Activated naive CD8-positive, alpha-beta T cell treated with anti-CD3 and anti-CD28 coated beads, Interleukin-2, amount 10 ng/mL, durations not matched to agents 7 days and 5 days (primary cell): ENCODE measurements at places on chromosomes 3 and 15. TPM values are rescaled to one million over a fixed set of nuclear protein-coding genes. Genes with fewer than 3 reads are reported as not detected.

DNA sequence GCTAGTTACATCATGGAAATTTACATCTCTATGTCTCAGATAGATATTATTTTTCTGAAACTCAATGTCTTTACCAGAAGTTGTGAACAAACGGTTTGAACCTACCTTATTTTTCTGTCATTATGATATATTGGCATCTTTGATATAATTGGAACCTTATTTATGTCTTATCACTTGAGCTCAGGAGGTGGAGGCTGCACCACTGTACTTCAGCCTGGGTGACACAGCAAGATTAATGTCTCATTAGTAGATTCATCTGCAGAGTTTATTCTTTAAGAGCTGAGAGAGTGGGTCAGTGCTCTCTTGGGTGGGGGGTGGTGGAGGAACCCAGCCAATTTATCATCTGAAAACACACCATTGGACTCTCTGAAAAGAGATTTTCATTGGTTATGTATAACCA, 21.4 kb downstream of the SCG3 start:
- peaks cover 18% of the 10 kb centered on the region for H3K27me3 ChIP-seq
- H3K4me3 ChIP-seq = no peak overlapping the region
- no peaks in the 10 kb centered on the region for H3K4me1 ChIP-seq
- no peak overlapping the region for H3K27ac ChIP-seq
- no peaks in the 10 kb centered on the region for H3K36me3 ChIP-seq

DNA sequence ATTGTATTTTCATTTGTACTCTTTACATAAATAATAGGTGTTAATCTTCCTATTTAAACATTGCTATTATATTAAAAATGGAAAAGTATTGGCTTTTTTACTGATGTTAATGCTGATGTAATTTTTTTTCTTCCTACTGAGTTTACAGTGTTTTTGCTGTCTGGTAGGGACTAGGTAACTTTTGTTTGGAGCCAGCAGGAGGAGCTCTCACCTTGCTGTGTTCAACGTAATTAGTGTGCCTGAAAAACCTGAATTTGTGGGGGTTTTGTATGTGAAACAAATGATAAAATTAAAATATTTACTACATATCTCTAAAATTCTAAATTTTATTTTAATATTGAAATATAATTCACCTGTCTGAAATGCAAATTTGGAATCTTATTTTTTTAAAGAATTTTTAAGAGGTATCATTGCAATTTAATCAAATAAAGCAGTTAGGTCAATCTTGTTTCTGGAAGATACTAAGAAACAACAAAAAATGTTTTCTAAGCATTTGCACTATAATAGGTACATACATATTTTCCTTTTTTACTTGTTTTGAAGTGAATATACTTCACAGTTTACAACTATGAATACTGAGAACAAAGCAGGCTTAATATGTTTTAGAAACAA, 48.8 kb downstream of the EPHA6 start:
- no peak overlapping the region for H3K4me3 ChIP-seq
- no peaks in the 10 kb centered on the region for H3K27me3 ChIP-seq
- DNase-seq = no peak
- H3K36me3 ChIP-seq = no peaks in the 10 kb centered on the region
- H3K4me1 ChIP-seq = no peaks in the 10 kb centered on the region
- H3K27ac ChIP-seq = no peak overlapping the region

DNA sequence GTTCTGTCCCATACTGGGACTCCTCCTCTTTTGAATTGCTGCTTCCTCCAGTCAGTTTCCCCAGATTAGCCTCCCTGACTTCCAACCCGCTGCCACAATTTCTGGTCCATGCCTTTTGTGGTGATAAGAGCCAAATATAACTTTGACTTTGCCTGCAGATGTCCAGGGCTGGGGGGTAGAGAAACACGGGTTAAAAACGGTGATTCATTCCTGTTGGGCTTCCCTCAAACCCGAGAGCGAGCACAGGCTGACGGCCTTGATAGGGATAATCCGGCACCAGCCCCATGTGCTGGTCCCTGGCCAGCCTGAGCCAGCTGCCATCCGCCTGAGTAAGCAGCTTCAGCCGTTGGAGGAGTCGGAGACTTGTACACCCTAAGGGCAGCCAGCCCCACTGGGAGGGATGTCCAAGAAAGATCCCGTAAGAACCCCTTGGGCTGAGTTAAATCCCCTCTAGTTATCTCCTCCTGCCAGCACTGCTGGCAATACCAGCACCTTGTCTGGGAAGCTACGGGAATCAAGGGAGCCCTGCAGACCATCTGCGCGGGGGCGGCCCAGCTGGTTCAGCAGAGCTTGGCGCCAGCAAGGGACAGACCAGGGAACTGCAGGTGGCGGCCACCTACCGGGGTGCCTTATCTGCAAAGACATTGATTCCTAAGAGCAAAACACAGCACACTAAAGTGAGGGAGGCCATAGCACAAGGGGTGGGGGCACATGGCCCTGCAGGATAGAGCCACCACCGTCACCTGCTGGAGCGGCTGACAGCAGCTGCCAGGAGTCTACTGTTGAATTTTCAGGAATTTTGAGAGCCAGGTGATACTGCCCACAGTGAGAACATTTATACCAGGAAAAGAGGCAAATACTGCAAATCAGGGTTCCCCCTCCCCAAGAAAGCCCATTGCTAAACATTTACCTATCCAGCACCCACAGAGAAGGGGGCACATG, 18.1 kb downstream of the CSPG4 start:
- peaks cover 18% of the 10 kb centered on the region for H3K4me1 ChIP-seq
- DNase-seq = no peak
- no peak overlapping the region for H3K27ac ChIP-seq
- H3K36me3 ChIP-seq = no peaks in the 10 kb centered on the region
- peaks cover 9% of the 10 kb centered on the region for H3K27me3 ChIP-seq
- H3K4me3 ChIP-seq = no peak overlapping the region

DNA sequence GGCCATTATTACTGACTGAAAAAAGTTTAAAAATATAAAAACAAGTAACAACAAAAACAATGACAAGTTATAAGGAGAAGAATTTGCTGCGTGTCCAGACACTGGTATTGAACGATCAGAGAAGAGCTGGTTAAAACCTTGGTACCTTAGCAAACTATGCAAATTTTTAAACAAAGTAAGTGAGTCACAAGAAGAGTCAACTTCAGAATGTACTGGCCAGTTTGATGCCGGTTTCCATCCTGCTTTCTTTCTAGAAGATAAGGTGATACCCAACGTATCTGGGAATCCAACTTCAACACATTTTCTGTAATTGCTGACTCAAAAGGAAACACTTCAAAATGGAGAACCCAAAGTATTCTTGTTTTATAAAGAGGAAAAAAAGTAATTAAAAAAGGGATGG, 49.8 kb downstream of the RUBCN start:
- no peak overlapping the region for H3K4me3 ChIP-seq
- H3K4me1 ChIP-seq = peaks cover 7% of the 10 kb centered on the region
- DNase-seq = no peak
- no peaks in the 10 kb centered on the region for H3K27me3 ChIP-seq
- H3K27ac ChIP-seq = no peak overlapping the region

GRCh38 chr3:54801977-54802376, 125.9 kb downstream of the LRTM1 start:
- no peak for DNase-seq
- no peaks in the 10 kb centered on the region for H3K4me1 ChIP-seq
- H3K27me3 ChIP-seq = no peaks in the 10 kb centered on the region
- H3K27ac ChIP-seq = no peak overlapping the region
- no peaks in the 10 kb centered on the region for H3K36me3 ChIP-seq

DNA sequence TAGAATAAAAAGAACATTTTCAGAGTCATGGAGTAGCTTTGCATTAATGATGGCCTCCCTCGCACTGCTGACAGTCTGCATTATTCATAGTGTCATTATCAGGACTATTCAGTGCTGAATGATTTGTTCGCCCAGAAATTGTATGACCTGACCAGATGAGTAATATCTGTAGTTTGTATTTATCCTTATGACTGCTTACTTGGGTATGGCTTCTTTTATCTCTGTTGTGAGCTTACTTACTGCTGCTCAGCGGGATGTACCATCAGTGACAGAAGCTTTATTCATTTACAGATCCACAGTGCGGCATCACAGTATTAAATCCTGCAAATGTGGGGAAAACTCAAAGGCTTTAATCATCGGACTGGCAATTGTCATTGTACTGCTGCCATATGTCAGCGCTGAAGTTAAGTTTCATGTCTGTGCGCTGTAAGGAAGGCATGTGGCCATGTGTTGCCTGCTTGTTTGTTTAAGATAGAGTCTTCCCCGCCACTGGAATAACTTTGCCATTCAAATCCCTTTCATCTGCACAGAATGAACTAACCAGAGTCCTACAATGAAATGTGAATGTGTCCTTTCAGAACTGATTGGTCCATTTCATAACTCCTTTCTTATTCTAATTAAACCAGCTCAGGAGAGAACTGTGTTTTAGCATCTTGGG, 262.2 kb downstream of the CHL1 start:
- DNase-seq = no peak
- H3K27me3 ChIP-seq = no peaks in the 10 kb centered on the region
- no peak overlapping the region for H3K4me3 ChIP-seq

DNA sequence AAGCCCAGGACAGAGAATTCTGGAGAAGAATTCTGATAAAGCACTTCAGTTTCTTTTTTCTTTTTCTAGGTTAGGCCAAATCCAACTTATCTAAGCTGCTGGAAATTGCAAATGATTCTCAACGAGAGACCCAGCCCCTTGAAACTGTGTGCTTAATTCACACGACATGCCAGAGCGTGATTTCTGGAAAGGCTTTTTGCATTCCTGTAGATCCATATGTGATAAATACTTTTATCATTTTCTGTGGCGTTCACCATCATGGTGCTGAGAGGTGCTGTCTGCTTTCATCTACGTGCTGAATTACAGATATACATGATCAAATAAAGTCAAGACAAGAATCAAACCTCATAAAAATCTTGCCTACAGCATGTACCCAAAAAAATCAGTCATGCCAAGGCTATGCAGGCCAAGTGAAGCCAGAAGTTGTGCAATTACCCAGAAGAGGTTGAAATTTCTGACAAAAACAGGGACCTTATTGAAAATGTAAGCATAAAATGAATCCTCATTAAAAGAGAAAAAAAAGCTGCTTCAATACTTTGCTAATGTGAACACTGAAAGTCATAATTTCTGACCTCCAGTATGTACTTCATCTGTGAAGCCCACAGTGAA, 10.8 kb upstream of the MEF2A start:
- no peak for DNase-seq
- no peaks in the 10 kb centered on the region for H3K36me3 ChIP-seq
- peaks cover 5% of the 10 kb centered on the region for H3K27me3 ChIP-seq
- no peak overlapping the region for H3K4me3 ChIP-seq
- no peak overlapping the region for H3K27ac ChIP-seq

DNA sequence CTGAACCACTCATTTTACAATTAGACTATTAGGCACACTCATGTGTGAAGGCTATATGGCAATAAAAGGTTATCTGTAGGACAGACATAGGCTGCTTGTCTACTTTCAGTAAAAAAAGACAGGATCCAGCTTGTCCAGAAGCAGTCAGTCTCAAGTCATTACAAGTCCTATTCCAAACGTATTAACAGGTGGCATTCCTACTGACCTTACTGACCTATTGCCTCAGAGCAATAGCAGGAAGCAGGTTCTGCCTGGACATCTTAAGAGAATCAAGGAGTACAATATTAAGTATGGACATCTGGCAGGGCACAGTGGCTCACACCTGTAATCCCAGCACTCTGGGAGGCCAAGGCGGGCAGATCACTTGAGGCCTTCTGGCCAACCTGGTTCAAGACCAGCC, 7.0 kb downstream of the CMTM6 start:
- no peak overlapping the region for H3K27ac ChIP-seq
- H3K36me3 ChIP-seq = peaks cover 17% of the 10 kb centered on the region
- H3K27me3 ChIP-seq = no peaks in the 10 kb centered on the region
- peaks cover 9% of the 10 kb centered on the region for H3K4me1 ChIP-seq
- H3K4me3 ChIP-seq = no peak overlapping the region
- DNase-seq = no peak

DNA sequence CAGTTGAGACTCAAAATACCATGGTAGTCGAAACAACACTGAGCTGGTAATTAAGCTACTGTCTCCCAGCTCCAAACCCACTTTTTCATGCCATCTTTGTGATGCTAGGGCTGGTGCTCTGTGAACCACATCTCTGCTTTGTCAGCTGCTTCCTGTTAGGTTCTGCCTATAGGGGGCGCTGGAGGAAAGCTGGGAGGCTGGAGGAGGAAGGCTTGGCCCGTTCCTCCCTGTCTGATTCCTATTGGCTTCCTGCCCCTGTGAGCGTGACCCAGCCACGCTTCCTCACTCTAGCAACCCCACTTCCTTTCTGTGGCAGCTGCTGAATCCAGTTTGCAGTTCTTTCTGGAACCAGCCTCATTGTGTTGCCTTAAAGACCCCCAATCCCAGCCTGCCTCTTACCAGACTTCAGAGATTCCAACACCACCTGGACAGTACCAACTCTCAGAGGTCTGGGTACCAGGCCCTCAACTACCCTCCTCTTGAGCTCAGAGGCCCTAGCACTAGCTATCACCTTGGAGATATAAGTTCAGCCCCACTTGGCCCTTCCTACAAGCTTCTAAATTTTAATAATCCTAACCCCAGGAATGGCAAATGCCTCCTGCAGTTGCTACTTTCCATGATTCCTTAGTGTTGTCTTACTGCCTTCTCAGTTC, 120.9 kb downstream of the ERC2 start:
- no peaks in the 10 kb centered on the region for H3K36me3 ChIP-seq
- H3K4me3 ChIP-seq = no peak overlapping the region
- peaks cover 9% of the 10 kb centered on the region for H3K27me3 ChIP-seq
- H3K4me1 ChIP-seq = no peaks in the 10 kb centered on the region

DNA sequence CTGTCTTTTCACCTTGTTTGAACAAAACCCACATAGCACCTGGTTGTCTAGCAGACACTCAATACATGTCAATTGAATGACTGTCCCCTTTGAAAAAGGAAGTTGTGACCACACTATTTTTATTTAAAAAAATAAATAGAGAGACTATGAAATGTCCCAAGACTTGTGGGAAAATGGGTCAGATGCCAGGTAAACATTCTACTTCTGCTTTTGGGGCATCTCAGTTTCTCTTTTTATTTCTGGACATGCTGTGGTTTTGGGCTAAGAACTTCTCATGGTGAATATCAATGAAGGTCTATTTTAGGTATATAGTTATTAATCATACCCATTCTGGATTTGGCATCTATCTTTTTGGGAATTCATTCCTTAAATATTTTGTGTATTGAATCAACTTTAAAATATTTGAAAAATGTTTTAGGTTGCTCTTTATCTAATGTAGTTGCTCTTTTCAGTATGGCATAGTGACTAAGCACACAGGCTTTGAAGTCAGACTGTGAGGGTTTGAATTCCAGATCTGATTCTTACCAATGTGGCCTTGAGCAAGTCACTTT, 4.4 kb downstream of the TMEM45A start:
- H3K4me3 ChIP-seq = no peak overlapping the region
- H3K36me3 ChIP-seq = no peaks in the 10 kb centered on the region
- peaks cover 3% of the 10 kb centered on the region for H3K4me1 ChIP-seq
- H3K27ac ChIP-seq = no peak overlapping the region
- peaks cover 33% of the 10 kb centered on the region for H3K27me3 ChIP-seq

GRCh38 chr3:188948281-188948996, 223.3 kb upstream of the TPRG1 start:
- peaks cover 6% of the 10 kb centered on the region for H3K36me3 ChIP-seq
- no peak for DNase-seq
- no peak overlapping the region for H3K4me3 ChIP-seq
- H3K4me1 ChIP-seq = peaks cover 12% of the 10 kb centered on the region

Gene CLDN18
- not detected for total RNA-seq

Gene BTLA
- 27.8 TPM for total RNA-seq

Gene MST1
- 10.3 TPM for total RNA-seq

Gene ITGB5
- total RNA-seq = 2.0 TPM
